RWPE2 (cell line): ENCODE measurements at places on chromosomes 1 and 21.
A peak's percentile ranks its signal among the peaks of the same experiment; 100 is the strongest.

- no peak for DNase-seq
These were observed 34.2 kb upstream of the HSD3B1 start for GRCh38 chr1:119472819-119473175.

DNA sequence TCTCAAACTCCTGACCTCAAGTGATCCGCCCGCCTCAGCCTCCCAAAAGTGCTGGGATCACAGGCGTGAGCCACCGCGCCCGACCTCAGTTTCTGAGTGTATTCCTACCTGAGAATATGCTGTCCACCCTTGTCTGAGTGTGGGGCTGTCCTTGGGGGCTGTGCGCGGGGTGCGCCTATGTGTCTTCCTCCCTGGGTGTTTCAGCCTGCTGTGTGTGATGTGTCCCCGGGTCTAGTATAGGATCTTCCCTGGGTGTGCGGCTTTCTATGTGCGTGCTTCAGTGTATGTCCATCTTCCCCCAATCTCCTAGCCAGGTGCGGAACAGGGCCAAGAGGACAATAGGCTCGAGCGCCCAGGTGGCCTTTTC, 8.3 kb upstream of the ID3 start:
- no peak for DNase-seq

DNA sequence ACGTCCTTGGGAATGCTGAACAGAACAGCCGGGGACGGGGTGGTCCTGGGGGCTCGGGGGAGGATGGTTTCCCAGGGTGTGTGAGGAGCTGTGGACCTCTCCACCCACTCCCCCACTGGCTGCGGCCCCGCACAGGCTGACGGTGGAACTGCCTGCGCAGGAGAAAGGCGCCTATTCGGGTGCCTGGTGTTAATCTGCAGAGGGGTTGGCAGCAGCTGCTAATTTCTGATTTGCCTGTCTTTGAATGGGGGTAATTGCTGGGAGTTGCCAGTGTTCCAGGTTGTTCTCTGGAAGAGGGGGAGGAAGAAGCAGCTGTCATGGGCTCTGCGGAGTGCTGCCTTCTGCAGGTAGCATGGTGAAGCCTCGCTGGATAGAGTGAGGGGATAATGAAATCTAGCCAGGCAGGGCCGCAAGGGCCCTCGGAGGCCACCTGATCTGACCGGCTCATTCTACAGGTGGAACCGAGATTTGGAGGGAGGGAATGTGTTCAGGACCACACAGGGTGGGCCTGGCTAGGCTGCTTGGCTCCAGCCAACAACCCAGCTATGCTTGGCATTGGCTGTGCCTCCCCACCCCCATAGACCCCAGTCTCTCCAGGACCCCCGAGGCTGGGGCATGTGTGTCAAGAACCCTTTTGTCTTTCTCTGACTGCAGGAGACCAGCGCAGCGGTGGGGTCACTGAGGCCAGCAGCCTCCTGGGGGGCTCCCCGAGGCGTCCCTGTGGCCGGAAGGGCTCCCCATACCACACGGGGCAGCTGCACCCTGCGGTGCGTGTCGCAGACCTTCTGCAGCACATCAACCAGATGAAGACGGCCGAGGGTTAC, 67.1 kb downstream of the PTPRU start:
- peak; percentile 31 for DNase-seq

- no peak for DNase-seq
These were observed 1.8 kb downstream of the CTTNBP2NL start for GRCh38 chr1:112397841-112398240.

DNA sequence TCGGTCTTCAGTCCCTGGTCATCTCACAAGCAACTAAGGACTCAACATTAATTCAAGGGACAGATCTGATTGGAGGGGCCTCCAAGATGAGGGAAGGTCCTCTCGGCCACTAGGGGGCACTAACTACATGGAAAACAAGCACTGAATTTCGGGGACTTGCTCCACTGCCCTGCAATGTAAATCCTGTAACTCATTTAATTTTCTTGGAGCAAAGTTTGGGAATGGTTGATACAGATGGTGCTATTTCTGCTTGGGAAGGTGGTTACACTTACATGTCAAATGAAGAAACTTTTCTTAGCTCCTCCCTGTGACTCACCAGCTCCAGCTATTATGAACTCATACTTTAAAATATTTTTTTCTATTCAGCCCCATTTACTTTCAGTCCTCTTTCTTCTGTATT, 97.4 kb upstream of the KCNJ15 start:
- DNase-seq: no peak

GRCh38 chr1:67605209-67605780, 79.7 kb upstream of the GADD45A start:
- DNase-seq: no peak

- no peak for DNase-seq
These were observed 7.6 kb downstream of the LAPTM5 start for GRCh38 chr1:30749691-30750583.

DNA sequence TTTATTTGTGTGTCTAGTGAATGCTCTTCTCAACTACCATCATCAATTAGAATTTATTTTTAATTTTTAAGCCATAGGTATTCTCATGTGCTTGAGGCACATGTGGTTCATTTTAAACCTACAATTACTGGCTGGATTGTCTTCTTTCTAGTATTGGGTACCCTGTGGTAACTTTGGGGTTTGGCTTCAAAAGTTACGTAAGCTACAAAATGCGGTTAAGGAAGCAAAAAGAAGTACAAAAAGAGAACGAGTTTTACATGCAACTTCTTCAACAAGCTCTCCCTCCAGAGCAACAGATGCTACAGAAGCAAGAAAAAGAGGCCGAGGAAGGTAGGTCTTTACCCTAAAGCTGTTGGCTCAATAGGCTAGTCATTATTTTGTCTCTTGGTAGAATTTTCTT, 25.8 kb downstream of the MACO1 start:
- DNase-seq: no peak

GRCh38 chr1:215375381-215375780, 191.7 kb upstream of the KCTD3 start:
- DNase-seq: no peak

DNA sequence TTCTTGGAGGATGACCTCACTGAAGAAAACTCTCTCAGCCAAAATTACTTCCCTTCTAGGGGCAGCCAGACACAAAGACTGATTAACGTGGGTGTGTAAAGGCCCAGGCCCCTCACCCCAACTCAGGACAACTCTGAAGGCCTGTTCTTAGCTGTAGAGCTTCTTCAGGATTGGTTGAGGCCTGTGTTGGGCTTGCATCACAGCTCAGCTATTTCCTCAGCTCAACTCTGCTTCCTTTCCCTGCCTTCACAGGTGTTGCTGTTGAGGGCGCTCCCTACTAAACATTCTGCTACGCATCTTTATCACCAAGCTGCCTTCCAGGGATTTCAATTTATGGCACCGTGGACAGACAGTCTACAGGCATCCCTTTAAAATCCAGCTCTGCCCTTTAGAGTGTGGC, 36.8 kb downstream of the MAB21L3 start:
- DNase-seq: no peak

- DNase-seq: no peak
These were observed 10.1 kb downstream of the VANGL2 start for GRCh38 chr1:160410406-160411005.

- no peak for DNase-seq
These were observed 10.6 kb downstream of the AVPR1B start for GRCh38 chr1:206106328-206107167.

DNA sequence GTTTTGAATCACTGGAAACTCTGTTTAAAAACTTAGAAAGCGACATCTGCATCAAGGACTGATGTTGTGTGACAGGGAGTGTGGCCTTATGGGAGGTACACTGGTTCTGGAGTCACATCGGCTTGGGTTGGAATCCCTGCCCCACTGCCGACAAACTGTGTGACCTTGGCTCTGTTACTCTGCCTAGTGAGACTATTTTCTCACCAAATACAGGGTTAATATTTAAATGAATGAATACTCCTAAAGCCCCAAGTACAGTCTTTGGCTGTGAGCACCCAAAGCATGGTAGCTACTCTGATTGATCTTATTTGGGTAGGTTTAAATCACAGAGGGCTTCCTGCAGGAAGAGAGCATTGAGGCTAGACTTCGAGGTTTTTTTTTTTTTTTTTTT, 102.0 kb downstream of the ACTL8 start:
- DNase-seq: no peak

DNA sequence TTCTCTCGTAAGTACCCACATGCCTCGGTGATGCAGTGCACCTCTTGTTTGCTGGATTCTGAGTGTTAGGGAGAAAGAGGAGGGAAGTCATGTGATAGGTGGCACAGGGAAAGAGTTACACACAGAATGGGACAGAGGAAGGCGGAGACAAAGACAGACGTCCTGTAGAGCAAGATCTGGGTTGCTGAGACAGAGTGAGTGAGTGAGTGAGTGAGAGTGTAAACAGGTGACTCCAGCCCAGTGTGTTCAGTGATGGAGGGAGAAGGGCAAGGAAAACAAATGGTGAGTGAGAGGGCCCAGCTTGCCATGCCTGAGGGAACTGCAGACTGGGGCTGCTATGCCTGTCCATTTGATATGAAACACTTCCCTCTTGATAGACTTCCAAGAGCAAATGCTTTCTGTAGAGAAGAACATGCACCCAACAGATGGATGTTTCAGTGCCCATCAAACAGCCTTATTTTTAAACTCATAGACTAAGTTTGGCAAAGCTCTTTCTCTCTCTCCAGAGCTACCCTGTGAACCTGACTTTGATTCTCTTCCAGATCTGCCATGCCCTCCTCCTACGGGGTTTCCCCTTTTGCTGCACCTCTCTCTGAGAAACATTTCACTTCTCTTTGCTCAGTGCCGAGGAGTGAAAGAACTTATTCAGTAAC, 209.9 kb upstream of the COA6 start:
- no peak for DNase-seq

- DNase-seq: no peak
These were observed 29.3 kb downstream of the SELL start for GRCh38 chr1:169682071-169682470.

- no peak for DNase-seq
These were observed 10.5 kb upstream of the SRP9 start for GRCh38 chr1:225766967-225767633.

DNA sequence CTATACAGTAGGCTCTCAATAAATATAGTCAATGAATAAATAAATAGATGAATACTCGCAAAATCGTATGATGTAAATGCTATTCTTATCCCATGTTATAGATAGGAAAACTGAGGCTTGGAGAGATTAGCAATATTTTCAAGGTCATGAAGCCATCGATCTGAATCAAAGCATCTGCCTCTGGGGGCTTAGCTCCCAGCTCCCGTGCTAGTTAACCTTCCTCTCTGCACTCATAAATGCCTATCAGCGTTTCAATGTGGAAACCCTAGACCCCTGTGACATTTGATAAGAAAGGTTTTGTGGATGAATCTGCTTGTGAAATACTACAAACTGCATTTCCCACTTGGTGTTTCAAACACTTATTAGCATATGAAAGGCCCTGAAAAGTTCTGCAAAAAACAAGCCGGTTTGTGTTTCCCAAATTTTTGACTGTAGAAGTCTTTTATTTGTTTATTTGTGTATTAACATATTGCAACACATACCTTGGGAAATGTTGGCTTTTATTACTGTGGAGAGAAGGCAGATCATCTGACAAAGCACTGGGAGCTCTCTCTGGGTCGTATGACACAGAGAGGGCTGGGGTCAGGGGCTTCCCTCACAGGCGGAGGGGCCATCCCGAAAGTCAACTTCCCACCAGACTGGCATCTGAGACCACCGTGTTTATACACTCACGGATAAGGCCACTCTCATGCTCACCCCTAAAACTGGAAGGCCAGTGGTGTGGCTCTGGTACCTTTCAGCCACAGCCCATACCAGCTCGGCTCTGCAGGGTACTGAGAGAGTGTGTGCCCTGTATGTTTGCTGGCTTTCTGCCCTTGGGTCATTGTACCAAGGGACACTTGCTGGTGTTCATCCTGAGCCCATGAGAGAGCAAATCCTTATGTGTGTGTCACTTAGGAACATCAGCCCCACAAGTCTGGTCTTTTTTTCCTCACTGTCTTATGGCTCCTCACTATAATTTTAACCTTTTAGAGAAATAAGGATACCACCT, 993 bp upstream of the PROK1 start:
- no peak for DNase-seq

DNA sequence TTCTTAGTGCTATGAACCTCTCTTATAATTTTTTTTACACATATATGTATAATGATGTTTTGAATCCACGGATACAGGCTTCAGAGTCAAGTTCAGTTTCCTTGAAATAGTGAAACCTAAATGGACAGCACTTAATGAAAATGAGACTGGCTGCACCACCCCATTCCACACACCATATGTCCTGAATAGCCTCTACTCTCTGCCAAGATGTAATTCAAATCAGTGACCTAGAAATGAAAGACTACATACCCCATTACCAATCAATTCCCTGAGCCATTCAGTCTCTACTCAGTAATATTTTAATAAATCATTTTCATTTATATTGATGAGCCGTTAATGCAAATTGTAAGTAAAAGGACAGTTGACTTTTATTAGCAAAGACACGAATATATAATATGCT, 614.9 kb upstream of the TMPRSS15 start:
- no peak for DNase-seq

DNA sequence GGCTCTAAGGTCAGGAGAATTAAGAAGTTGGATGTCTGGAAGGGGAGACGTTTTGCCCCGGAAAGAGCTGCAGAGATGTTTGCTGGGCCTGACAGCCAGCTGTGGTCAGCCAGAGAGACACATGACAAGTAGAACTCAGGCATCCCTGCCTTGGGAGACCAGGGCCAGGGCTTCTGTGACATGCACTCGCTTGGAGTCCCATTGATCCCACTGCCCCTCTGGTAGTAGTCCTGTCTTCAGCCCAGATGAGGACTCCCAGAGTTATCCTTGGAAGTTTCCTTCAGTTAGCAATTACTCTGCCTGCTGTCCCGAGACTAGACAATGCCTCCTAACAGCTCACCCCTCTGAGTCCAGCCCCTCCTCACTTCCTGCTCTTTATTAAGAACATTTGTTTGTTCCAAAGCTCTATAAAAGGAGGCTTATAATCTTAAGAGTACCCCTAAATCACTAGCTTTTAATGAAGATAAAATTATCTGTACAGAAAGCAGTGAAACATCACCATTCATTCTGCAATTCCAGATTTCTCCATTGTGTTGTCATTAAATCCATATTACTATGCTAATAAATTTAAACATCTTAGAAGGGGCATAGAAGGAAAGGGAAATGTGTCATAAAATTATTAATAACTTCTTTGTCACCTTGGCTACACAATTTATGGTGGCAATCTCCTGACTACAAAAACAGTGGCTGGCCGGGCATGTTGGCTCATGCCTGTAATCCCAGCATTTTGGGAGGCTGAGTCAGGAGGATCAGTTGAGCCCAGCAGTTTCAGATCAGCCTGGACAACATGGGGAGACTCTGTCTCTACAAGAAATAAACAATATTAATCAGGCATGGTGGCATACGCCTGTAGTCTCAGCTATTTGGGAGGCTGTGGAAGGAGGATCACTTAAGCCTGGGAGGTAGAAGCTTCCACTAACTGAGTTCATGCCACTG, 94.2 kb downstream of the KCNK1 start:
- DNase-seq: no peak

DNA sequence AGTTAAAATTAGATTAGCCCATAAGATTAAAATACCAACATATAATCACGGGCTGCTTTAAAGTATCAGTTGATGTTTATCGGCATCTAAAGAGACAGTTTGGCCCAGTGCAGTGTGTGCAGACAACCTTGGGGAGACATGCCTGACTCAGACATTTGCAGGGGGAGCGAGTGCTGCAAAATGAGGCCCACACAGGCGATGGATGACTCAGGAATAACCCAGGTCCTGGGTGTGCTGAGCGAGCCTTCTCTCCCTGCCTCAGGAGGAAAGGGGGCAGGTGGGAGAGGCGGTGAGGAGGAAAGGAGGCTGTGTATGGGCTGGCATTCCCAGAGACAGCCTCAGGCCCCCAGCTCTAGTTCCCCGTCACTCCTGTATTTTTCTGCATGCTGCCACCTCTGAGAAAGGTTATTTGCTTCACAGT, 9.0 kb downstream of the SLC9A1 start:
- peak; percentile 80 for DNase-seq

GRCh38 chr1:218718977-218719376, 373.8 kb downstream of the TGFB2 start:
- DNase-seq: no peak
